Stimulated activated CD8-positive, alpha-beta memory T cell treated with anti-CD3 and anti-CD28 coated beads, Interleukin-15, amount 100 ng/mL, for 24 hours (primary cell): ENCODE measurements at places on chromosomes 1 and 21.

DNA sequence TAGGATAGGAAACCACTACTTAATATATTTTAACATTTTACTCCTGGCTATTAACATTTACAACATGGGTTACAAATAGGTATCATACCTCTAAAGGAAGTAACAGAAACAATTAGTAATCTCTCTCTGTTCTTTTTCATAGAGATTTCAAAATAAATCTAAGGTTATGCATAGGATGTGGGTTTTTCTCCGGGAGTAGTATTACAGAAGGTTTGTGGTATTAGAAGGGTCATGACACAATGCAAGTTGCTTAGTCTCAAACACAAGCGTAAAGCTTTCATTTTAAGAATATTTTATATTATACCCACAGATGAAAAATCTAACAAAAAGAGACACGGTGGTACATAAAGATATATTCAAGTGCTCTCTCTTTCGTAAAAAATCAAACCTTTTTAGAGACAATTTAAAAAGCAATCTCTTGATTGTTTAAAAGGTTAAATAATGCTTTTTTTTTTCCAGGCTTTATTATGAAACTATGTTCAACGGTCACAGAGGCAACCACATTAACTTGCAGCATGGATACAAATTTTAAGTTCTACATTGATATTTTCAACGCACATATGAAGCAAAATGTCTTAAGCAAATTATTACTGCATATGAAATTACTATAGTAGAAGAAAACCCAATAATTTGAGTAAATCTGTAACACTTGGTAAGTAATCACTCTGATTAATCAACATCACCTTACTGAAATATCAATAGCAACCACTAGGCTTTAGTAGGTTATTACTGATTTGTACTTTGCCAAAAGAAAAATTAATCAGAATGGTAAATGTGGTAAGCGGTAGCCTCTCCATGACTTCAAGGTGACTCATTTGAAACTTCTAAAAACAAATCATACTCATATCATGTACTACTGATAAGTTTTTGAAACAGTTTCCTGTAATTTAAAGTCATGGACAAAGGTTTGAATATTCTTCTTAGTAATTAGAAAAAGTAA is 97.4 kb upstream of the GFI1 start:
- DNase-seq = no peak

DNA sequence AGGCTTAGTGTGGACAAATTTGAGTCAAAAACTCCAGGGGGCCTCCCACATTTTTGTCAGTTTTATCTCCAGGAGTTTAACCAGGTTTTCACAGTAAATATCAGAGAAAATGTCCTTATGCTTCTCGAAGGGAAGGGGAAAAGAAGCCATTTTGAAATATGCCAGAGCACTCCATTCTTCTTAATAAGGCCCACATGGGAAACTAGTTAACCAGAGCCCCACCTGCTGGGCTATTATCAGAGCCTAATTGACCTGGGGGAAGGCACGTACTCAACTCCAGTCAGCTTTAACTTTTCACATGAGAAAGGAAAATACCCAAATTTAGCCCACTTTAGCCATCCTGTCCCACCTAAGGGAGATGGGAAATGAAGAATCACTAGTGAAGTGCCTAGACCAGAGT is 296.3 kb downstream of the PTBP2 start:
- DNase-seq = no peak

GRCh38 chr1:220652995-220653394 is 37.2 kb upstream of the C1orf115 start:
- DNase-seq = no peak

DNA sequence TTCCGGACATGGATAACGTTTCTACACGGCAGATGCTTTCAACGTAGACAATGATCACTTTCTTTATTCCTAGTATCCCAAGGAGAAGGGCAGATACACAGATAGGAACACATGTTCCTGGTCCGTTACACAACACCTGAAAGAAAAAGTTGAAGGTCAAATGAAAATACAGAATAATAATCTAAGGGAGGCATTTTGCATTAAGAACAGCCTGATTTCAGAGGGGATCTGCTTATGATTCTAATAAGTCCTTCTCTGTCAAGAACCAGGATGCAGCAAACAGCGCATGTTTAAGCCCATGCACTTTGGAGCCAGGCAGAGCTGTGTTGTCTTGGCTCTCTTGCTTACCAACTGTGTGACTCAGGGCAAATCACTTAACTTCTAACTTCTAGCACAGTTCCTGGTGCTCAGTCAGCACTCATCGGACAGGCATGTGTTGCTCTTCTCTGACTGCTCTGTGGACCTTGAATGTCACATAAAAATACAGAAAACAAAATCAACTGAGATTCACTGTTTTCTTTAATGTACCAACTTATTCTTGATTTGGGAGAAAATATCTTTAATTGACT is 56.3 kb upstream of the CNN3 start:
- DNase-seq = no peak

- DNase-seq = no peak
These were observed 1030.0 kb upstream of the TMPRSS15 start for GRCh38 chr21:19433623-19434022.

DNA sequence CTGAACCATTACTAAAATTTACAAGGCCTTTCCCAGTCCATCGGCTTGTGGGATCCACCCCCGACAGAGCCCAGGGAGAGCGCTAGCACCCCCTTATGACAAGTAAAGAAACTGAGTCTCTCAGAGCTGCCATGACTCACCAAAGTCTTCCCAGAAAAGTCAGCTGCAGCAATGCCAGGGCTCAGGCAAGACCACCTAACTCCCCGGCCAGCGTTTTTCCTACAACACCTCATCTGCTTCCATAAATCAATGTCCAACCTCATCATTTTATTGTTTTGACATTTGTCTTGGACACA is 15.0 kb downstream of the DHCR24 start:
- no peak for DNase-seq

GRCh38 chr1:113981962-113982931 is 3.0 kb downstream of the OLFML3 start:
- DNase-seq = no peak

DNA sequence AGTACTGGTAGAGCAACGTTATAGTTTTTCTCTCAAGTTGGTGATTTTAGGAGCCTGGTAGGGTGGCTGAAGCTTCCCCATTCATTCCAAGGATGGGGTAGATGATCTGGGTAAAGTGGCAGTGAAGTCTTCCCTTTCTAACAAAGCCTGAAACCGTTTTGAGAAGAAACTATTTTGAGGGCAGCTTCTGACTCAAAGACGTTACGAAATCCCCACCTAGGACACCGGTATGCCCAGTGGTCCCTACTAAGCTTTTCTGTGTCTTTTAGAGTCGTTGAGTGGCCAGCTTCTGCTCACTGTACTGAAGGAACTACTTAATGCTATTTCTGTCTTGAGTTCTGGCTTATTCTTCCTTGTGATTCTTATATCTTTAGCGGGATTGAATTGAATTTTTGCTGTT is 1.4 kb downstream of the WDTC1 start:
- DNase-seq = no peak

DNA sequence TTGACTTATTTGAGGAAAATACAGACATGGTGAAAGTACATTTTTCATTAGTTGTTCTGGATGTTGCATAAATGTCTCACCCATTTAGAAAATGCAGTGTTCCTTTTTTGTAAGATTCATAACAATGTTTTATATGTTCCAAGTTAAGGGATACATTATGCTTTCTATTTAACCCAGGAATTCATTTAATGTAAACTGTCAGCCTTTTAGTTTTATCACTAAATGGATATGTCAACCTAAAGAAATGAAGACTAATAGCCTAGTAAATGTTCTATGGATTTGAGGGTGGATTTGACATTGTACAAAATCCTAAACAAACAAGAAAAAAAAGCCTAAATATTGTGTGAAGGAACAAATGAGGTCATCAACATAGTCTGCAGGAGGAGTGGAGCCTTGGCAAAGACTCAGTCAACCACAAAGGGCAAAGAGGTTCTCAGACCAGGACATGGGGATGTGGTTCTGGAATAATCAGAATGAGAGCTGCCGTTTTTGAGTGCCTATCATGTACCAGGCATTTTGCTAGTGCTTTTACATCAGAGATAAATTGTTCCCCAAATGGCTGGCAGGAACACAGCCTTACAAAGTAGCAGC is 8.8 kb upstream of the INSL5 start:
- no peak for DNase-seq

- DNase-seq = no peak
These were observed 16.4 kb upstream of the KANK4 start for GRCh38 chr1:62335656-62336055.

DNA sequence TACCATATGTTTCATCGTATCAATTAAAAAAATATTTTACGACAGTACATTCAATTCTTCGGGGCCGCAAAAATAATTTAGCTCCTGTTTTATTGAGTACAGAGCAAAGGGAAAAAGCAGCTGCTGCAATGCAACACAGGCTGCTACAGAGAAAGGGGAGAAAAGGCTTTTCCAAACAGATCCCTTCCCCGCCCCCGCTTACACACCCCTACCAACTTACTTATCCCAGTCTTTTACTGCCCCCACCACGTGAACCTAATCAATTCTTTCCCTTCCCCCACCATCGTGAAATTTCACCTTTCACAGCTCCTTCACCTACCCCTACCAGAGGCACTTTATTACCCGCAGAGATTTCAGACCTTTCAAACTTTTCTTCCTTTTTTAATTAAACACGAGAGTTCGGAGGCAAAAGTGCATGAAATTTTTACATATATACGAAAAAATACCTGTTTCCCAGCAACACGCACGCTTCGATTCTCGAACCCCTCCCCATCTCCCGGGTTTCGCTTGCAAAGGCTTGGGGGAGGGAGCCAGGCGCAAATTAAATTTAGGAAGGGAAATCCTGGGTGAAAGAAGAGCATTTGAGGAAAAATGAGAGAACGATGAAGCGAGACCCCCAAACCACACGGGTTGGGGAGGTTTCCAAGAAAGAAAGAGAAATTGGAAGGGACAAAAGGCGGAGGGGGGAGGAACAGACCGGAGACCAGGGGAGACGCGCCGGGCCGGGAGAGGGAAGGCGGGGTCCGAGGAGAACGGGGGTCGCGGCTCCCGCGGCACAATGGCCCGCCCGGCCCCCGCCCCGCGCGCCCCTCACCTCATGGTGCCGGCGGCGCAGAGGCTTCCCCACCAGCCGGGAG is 823 bp downstream of the ENAH start:
- DNase-seq = no peak
